ENCODE measurements at places on chromosomes 6 and 20.
A peak's percentile ranks its signal among the peaks of the same experiment; 100 is the strongest.

DNA sequence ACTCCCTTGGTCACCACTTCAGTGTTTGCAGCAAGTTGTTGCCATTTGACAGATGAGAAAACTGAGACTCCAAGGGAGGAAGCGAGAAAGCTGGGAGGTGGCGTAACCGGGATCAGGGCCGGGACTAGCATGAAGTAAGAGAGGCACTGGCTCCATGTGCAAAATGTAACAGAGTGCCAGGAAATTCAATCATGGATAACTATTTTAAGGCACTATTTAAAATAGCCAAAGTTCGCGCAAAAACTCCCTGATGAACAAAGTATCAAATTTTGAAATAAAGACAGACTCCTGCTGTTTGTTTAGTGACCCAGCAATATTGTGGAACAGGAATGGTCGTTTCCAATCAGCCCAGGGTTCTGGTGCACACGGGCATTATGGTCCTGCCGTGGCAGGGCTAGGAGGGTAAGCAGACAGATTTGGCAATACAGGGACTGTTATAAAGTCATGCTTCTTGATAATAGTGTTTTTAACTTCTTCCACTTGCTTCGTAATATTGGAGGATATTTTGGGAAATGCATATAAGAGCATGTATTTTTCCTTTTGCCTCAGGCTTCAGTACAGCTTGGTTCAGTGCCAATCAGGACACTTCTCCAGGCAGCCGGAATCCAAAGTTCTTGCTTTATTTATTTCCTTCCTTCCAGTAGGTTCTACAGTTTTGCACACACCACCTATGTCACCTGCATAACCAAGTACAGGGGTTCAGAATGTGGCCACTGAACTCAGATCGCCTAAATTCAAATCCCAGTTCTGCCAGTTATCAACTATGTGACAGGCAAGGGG, 141.6 kb downstream of the EYA2 start:
- DNase-seq = no peak

DNA sequence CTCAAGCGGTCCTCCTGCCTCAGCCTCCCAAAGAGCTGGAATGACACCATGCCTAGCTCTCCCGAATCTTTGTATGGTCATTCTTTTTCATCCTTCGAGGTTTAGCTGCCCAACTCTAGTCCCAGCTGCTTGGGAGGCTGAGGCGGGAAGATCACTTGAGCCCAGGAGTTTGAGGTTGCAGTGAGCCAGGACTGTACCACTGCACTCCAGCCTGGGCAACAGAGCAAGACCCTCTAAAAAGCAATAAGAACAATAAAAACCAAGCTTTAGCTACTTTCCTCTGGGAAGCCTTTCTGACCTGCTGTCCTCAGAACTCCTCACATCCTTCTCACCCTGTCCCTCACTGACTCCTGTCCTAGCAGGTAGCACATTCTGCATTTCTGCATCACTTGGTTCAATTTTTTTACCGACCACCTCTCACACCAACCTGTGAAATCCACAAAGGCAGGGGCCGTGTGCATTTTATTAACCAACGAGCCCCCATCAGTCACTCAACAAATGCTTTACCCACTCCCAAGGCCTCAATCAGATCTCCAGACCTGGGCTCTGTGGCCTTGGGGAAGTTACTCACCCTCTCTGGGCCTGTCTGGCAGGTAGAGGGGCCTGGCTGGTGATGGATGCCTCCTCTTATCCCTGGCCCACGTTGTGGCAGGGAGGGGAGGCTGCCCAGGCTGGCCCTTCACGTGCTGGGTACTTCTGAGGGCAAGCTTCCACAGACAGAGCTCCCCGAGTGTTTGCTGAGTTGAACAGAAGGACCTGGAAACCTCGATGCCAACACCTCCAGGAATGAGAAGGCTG, 14.7 kb upstream of the SRC start:
- DNase-seq = no peak

DNA sequence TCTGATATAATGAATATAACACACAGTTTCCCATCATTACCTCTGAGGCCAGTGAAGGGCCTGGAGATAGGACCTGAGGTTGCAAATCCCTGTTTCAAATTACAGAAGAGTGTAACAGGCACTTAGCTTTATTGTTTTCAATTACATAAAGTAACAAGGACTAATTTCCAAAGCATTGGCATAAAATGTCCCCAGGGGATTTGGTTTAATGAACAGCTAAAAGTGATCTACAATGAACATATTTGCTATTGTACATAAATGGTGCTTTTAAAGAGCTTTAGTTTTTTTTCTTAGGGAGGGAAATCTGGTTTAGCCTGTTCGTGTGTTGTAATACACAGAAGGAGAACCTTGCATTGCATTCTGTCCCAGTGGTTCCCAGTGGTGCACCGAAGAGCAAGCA, 54.4 kb downstream of the HMGN3 start:
- DNase-seq = no peak

DNA sequence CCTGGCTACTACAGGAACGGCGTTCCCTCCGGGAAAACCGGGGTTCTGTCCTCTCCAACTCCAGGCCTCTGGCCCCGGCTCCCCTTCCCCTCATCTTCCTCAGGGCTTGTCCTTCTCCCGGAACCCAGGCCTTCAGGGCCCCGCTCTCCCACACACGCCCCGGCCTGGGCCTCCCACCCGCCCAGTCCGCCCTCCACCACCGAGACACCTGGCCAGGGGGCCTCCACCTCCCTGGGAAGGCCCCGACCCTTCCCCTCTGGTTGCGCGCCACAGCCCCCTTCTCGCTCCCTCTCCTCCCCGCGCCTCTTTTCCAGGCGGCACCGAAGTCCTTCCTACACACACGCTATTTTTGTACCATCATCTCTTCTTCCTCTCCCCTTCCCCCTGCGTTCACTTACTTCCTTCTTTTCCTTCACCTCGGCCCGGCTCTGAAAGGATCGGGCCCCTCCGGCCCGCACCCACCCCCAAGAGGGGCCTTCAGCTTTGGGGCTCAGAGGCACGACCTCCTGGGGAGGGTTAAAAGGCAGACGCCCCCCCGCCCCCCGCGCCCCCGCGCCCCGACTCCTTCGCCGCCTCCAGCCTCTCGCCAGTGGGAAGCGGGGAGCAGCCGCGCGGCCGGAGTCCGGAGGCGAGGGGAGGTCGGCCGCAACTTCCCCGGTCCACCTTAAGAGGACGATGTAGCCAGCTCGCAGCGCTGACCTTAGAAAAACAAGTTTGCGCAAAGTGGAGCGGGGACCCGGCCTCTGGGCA, 1.3 kb upstream of the SIRPA start:
- DNase-seq = no peak

- DNase-seq = no peak
These were observed 270.5 kb downstream of the BMP2 start for GRCh38 chr20:7038029-7038428.

GRCh38 chr6:110526726-110527125, 50.3 kb upstream of the SLC22A16 start:
- DNase-seq = no peak

- DNase-seq = no peak
These were observed 1.3 kb upstream of the ARHGAP18 start for GRCh38 chr6:129711271-129711631.

DNA sequence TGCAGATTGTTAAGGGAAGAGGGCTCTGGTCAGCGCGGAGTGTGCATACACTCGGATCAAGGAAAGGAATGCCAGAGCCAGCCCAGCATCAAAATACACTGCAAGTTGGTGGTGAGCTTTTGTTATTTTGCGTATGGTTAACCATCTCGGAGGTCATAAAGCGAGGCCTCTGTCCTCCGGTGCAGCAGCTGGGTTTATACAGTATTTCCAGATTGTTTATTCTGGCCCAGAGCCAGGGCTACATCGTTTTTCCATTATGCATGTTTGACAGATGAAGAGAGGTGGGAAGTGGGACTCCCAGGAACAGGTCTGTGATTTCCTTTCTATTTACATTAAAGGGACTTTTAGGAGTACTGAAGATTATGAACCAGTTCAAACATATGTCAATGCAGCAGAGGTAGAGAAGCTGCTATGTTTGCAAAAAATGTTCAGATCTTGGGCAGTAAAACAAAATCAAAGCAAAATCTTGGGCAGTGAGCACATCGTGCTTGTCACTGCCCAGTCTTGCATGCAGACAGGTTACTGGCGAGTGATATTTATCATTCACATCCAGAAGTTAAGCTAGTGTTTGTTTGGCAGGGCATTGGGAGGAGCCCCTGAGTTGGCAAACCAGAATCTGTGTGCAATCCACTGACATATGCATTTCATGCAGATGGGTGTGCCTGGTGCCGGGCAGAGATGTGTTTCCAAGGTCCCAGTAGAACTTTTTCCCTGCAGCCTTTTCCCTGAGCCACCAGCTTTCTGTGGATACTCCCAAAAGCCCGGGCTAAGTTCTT, 256.3 kb upstream of the TAB2 start:
- no peak for DNase-seq

- DNase-seq = no peak
These were observed 317.0 kb downstream of the ZFAND3 start for GRCh38 chr6:38136547-38136946.

- no peak for DNase-seq
These were observed 70.3 kb upstream of the DSP start for GRCh38 chr6:7471171-7471570.

GRCh38 chr6:100176951-100177710, 183.1 kb upstream of the MCHR2 start:
- DNase-seq = no peak

DNA sequence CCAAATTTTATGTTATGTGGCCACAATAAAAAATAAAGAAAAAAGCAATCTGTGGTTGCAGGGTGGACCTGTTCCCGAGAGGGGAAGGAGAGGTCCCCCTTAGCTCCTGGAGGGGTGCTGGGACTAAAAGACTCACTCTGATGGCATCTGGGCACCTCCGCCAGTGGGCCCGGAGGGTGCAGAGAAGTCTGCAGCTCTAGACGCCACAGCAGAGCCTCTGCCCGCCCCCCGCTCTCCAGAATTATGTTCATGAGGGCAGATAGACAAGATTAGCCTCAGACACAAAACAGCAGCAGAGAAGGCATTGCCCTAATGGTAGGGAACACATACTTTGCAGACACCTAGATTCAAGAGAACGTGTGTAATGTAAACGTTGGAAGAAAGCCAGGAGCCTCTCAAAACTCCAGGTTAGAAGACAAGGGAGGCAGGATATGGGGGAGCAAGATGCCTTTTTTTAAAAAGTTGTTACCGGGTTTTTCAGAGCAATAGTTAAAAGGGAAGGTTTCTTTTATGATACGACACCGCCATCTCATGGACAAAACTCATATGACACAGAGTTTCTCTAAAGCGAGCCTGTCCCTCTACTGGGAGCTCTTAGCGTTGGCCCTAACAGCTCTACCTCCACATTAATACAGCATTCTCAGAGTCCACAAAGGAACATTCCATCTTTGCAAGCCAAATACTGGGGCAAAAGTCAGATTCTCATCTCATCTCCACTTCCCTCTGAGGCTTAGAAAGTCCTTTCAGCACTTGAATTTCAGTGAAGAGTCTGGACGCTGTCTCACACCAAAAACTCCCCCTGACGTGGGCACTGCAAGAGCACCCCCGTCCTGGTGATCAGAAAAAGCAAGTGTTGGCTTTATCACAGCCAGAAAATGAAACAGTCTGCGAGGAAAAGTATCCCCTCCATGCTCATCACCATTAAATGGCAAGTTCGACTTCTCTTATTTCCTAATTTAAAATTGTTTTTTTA, 47.2 kb downstream of the FOXF2 start:
- peak; percentile 61 for DNase-seq

GRCh38 chr6:3370361-3371221, 86.3 kb downstream of the SLC22A23 start:
- DNase-seq = no peak

- no peak for DNase-seq
These were observed 13.9 kb upstream of the SIRPA start for GRCh38 chr20:1881240-1881835.

DNA sequence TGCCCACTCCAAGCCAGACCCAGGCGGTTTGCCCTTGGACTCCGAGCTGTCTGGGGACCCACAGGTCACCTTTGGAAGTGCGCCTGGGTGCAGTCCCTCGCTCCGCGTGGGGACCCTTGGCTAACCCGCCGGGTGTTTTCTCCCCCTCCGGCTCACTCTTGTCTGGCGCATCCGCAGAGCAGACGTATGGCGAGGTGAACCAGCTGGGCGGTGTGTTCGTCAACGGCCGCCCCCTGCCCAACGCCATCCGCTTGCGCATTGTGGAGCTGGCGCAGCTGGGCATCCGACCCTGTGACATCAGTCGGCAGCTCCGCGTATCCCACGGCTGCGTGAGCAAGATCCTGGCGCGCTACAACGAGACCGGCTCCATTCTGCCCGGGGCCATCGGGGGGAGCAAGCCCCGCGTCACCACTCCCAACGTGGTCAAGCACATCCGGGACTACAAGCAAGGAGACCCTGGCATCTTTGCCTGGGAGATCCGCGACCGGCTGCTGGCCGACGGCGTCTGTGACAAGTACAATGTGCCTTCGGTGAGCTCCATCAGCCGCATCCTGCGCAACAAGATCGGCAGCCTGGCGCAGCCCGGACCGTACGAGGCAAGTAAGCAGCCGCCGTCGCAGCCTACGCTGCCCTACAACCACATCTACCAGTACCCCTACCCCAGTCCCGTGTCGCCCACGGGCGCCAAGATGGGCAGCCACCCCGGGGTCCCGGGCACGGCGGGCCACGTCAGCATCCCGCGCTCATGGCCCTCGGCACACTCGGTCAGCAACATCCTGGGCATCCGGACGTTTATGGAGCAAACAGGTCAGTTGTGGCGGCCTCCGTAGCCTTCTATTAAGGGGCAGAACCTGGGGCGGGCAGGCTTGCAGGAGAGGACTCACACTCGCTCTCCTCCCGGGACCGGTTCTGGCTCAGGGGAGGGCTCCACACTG, 1.1 kb downstream of the PAX1 start:
- no peak for DNase-seq

DNA sequence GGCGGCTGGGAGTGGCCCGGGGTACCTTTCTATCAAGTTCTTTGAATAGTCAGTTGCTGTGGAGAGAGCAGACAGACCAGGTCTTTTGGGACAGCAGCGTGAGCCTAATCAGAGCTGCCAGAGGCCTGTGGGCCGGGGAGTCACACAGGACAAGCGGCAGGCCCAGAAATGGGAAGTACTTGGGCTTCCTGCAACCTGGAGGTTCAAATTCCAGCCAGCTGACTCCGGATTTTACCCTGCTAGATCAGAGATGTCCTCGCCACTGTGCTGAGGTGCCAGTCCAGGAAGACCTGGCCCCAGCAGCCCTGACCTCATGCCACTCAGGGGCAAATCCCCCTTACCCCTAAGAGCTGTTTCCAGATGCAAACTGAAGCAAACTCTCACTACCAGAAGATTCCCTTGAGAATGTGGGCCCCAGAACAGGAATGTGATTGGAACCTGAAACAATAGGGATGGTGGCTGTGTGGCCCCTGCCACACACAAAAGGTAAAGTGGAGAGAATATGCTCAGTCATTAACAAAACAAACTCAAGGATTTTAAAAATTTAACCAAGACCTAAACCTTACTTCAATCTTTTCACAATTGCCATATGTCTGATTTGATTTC, 9.7 kb downstream of the BEND3 start:
- no peak for DNase-seq

DNA sequence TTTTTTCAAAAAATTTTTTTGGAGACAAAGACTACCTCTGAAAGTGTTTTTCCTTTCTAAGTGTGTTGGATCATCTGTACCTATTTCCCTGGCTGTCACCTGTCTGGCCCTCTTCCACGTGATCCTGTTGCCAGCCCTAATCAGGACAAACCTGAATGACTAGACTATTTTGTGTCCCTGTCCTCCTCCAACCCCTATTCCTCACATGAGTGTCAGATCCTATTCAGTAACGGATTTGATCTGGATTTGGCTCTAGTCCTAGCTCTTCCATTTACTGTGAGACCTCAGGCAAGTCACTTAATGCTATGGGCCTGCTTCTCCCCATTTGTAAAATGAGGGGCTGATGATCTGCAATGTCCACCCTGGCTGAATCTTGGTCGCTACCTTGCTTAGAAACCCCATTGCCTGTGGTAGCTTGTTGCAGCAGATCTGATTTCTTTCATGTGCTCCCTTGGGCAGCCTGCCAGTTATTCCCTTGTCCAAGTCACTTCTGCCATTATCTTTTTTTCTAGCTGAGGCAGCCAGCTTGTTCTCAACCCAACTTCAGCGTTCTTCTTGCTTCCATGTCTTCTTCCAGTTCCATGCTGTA, 4.8 kb downstream of the PHF20 start:
- no peak for DNase-seq
